ENCODE measurements at places on chromosomes 3 and 15. TPM values are rescaled to one million over a fixed set of nuclear protein-coding genes. Genes with fewer than 3 reads are reported as not detected.
A peak's percentile ranks its signal among the peaks of the same experiment; 100 is the strongest.

GRCh38 chr3:186035277-186035676, 73.6 kb downstream of the ETV5 start:
- no peak for DNase-seq

MNS1 gene
- polyA plus RNA-seq: 17.3 TPM

DNA sequence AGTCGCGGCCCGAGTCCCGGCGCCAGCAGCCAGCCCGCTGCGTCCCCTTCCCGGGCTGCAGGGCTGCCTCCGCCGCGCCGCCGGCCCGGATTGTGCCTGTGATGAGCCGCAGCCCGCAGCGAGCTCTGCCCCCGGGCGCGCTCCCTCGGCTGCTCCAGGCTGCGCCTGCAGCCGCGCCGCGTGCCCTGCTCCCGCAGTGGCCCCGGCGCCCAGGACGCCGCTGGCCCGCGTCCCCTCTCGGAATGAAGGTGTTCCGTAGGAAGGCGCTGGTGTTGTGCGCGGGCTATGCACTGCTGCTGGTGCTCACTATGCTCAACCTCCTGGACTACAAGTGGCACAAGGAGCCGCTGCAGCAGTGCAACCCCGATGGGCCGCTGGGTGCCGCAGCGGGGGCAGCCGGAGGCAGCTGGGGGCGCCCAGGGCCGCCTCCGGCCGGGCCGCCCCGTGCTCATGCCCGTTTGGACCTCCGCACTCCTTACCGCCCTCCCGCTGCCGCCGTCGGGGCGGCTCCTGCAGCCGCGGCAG, 1.2 kb downstream of the CHST2 start:
- DNase-seq: peak; percentile 41

DNA sequence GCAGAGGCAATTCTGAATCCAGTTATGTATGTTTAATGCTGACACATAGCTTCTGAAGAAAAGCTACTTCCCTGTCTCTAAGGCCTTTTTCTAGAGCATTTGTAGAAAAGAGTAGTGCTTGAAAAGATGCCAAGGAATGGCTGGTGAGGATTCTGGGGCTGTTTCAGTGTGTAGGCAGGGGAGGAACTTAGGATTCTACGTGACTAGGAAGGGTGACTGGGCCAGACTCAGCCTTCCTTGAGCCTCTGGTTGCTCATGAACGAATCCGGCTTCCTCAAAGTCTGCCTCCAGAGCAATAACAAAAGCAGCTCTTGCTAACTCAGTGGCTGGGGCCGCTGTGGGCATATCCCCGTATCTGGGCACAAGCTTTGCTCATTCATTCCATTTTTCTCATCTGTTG, 104.8 kb upstream of the WNT5A start:
- no peak for DNase-seq

GRCh38 chr3:116877968-116878367, 168.4 kb downstream of the TUSC7 start:
- DNase-seq: no peak

- DNase-seq: no peak
Measured at GRCh38 chr3:106114848-106115247, 246.0 kb upstream of the CBLB start.

Data from left lung (tissue), 14 donors.